ENCODE measurements at places on chromosomes 5 and 9. TPM values are rescaled to one million over a fixed set of nuclear protein-coding genes. Genes with fewer than 3 reads are reported as not detected.

Gene WDR38
- total RNA-seq = not detected

Gene PNPLA7
- 0.71 TPM for total RNA-seq

DNA sequence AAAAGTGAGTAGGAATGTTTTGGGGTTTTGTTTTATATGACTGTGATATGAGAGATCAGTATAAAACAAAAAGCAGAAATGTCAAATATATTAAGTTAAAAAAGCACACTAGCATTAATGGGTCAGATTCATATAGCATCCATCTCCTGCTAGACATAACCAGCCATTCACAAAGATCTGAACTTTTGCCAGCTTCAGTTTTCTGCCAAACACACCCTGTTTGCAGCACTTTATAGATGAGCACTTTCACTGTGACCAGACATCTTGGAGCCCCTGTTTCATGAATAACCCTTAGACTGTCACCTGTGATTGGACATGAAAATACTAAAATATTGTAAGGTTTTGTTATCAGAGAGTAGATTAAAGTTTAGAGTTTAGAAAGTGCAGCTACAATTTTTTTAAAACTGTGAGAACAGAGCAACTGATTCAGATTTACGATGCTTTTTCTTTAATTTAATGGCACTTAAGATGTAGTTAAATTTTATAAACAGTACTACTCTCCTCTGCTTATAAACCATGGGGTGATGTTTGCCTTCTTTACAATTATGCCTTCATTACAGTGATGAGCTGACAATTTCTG is 142.6 kb downstream of the KCTD16 start:
- no peaks in the 10 kb centered on the region for H3K4me1 ChIP-seq
- no peak overlapping the region for H3K27ac ChIP-seq
- DNase-seq = no peak
- no peak overlapping the region for H3K4me3 ChIP-seq
- no peaks in the 10 kb centered on the region for H3K36me3 ChIP-seq

DNA sequence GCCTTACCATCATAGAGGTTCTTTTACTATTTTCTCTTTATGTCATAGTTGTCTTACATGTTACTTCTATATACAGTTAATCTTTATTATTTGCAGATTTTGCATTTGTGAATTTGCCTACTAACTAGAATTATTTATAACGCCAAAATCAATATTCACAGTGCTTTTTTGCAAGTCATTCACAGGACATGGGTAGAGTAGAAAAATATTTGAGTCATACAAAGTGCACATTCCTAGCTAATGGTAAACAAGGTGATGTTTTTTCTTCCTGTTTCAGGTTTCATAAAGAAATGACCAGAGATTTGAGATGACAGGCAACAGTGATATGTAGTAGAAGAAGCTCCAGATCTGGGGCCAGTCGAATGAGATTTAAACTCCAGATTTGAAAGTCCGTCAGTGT is 30.0 kb upstream of the OR2Y1 start:
- DNase-seq = no peak
- H3K27me3 ChIP-seq = peaks cover 11% of the 10 kb centered on the region

Data from activated T-helper 1 cell treated with anti-CD3 and anti-CD28 coated beads, Interleukin-12 subunit alpha, Interleukin-12 subunit beta, Interleukin-2, Interleukin-4 antibody, amounts not matched to agents 30 ng/mL and 10 ng/mL and 1 ng/mL, durations not matched to agents 14 hours and 24 hours and 36 hours (primary cell).